ENCODE measurements at places on chromosomes 11 and 22.

- no peak for DNase-seq
Observed at GRCh38 chr11:129319201-129319600, 56.4 kb upstream of the BARX2 start.

DNA sequence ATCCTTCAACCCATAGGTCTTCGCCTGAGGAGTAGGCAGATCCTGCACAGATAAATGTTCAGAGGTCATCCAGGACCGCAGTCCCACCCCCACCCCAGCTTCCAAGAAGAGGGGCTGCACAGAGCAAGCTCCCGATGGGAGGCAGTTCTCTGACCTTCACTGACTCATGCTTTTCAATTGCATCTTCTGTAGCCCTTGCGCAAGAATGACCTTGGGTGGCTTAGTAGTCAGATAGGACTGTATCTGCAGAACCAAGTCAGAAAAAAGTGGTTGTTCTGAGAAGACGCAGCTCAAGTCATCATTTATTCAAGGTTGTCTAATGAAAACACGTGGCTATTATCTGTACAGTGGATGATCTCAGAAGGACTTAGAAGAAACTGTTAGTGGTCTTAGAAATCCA, 16.4 kb upstream of the GRAMD1B start:
- no peak for DNase-seq

DNA sequence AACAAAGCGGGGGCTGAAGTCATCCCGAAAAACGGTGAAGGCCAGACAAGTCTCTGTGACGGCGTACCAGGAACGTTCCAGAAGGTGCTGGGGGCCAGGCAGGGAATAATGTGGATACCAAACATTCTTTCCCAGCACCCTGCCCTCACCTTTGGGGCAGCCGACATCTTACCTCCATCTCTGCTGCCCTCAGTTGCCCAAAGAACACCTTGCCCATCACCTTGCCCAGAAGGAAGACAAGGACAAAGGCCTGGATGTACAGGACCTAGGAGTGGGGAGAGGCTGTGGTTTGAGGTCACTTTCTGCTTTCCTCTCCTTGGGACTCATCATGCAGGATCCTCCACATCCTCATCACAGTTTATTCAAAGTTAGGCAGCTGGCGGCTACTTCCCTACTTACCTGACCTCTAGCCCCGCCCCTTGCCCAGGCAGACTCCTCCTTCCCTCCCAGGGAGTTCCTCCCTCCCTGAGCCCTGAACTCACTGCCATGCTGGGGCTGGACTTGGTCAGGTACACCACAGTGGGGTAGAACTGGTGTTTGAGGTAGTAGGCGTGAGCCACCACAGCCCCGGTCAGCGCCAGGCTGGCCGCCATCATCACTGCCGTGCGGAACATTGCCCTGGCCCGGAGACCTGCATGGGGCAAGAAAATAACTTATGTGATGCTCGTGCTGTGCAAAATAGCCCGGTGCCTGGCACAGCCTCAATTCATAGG, 1.2 kb downstream of the SYVN1 start:
- DNase-seq: no peak

DNA sequence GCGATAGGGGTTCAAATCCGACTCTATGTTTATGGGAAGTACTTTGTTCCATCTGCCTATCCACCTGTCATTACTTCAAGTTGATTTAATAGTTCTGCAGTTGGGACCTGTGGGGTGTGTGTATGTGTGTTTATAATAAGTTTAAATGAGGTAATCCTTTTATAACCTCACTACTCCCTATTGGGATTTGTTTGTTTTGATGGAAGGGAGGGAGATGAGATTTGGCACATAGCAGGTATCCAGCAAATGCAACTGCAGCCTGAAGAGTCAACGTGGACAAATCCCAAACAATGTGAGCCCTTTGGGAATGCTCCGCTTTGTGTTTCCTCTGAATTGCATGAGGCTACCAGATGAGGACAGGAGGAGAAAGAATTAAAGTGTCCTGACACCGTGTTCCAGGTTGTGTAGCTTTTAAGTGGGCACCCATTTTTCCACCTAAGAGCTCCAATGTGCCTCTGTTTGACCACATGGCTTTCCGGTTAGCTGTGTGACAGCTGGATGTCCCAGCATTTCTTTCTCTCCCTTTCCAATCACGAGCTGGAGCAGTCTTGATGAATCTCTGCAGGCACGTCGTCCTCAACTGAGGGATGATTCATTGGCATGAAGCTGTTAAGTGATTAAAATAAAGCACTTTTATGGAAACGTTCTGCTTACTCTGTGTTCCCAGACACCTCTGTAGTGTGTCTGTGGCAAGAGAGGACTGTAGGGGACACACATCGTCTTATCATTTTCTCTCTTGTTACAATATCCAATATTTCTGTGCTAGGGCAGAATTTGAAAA, 610.7 kb downstream of the NTM start:
- DNase-seq: no peak

DNA sequence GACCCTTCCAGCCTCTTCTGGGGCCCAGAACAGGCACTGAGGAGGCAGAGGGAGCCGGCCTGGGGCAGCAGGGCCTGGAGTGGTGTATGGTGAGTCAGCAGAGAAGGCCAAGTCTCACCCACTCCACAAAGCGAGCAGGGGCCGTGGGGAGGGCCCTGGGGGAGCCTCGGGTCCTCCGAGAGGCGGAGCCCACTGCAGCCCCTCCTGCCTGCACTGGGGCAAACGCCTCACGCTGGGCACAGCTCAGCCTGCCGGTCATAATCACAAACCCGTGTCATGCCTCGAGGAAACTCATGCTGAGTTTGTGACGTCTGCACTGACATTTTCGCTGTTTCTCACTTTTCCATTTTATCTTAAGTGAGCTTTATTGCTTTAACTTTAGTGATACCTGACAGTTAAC, 38.4 kb downstream of the TOLLIP start:
- DNase-seq: no peak

DNA sequence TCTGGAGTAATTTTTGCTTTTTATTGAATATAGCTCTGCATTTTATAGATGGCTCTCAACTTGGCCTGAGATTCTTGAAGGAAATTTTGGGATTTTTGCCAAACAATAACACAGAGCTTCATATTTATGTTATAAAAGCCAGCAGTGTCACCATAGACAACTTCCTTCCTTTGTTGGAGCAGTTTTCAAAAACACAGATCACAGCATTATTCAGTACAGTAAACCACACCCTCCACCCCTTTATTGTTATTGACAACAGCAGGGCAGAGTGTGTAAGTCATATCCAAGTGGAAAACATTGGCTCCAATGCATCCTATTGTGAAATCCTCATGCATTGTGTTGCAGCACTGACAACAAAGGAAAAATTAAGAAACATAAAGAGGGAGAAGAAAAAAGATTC, 62.6 kb upstream of the PRSS23 start:
- DNase-seq: no peak

GRCh38 chr11:44857490-44858090, 93.1 kb downstream of the TP53I11 start:
- DNase-seq: no peak

GRCh38 chr11:76318744-76319384, 62.1 kb downstream of the THAP12 start:
- peak; percentile 66 for DNase-seq

- DNase-seq: no peak
Observed at GRCh38 chr11:71423181-71423790, 24.9 kb downstream of the DHCR7 start.

DNA sequence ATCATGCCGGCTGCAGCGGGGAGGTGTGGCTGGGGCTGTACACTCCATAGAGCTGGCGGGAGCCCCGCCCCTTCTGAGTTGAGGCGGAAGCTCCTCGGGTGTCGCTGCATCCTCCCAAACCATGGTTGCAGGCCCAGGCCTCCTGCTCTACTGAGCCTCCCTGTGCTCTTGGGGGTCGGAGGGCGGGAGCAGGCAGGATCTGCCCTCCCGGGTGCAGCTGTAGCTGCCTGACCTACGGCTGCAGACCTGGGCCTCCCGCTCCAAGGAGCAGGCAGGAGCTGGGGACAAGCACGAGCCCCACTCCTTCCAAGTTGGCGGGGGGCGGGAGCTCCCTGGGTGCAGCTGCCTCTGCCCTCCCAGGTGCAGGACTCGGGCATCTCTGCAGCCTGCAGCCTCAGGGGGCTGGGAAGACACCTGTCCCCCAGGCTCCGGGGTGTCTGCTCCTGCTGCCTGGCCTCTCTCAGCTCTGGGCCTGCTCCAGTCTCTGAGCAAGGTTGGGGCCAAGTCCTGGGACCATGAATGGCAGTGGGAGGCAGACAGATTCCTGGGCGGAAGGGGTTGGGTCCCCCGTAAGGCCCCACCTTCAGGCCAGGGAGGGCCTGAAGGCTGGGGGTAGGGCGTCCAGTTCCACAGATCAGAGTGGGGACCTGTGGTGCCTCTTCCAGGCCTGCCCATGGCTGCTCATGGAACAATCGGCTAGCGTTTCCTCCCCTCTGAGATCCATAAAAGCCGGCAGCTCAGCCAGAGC, 46.4 kb upstream of the SC5D start:
- no peak for DNase-seq

GRCh38 chr22:50269970-50270665, at the start of gene MAPK11:
MAPK11 (minus strand) TSS chr22:50270380; CDS start chr22:50270292, 88 bp downstream.
- no peak for DNase-seq

- DNase-seq: no peak
Observed at GRCh38 chr11:61745781-61746441, 6.5 kb upstream of the MYRF start.

- no peak for DNase-seq
Observed at GRCh38 chr11:75771646-75772410, 3.2 kb downstream of the DGAT2 start.

DNA sequence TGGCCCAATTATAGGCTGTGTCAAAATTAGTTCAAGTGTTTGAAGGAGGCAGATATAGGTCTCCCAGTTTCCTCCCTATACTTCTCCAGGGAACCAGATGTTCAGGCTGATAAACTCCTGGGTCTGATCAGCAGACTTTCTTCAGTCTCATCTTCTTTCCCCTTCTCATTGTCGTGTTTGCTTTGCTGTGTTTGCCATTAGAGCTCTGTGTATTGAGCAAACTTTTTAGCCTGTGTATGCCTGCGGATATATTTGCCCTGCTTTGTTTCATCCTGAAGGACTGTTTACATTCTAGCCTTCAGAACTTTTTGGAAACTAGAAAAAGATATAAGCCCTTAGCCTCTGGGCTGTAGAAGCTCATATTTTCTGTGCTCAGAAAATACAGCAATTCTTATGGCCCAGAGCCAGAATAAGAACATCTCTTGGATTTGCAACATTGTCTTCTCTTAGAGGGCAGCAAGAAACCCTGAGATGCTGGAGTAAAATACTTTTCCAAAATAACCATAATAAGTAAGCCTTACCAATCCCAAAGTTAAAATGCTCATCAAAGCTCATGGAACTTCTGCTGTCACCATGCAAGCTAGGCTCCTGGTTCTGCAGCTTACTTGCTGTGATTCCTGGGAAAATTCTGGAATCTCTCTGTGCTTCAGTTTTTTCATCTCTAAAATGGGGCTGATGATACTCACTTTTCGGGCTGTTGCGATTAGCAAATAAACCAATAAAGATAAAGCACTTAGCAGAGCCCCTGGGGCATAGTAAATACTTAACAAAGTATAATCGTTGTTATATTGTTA, 34.1 kb upstream of the ME3 start:
- no peak for DNase-seq

GRCh38 chr11:80635178-80635577, 1194.3 kb upstream of the TENM4 start:
- DNase-seq: no peak

GRCh38 chr11:130165601-130166456, 6.2 kb downstream of the ST14 start:
- no peak for DNase-seq

DNA sequence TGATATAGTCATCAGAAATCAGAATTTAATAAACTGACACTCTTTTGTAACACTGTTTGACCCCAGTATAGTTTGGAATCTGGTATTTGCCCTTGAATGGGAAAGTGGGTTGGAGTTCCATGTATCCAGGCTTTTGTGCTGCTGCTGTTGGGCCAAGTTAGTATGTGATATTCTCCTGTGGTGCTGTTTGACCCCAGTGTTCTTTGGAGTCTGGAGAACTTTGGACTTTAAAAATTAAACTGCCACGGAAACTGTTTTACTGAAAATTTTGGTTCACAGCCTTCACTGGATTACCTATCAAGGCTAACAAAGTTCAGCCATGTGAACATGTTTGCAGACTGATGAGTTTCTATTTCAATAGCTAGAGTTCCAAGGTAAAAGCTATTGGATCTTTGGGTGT, 740 bp downstream of the GLYATL1 start:
- DNase-seq: no peak

GRCh38 chr11:95067841-95068219, 1.1 kb downstream of the SRSF8 start:
- no peak for DNase-seq

- no peak for DNase-seq
Observed at GRCh38 chr11:14075118-14076078, 112.9 kb downstream of the SPON1 start.

DNA sequence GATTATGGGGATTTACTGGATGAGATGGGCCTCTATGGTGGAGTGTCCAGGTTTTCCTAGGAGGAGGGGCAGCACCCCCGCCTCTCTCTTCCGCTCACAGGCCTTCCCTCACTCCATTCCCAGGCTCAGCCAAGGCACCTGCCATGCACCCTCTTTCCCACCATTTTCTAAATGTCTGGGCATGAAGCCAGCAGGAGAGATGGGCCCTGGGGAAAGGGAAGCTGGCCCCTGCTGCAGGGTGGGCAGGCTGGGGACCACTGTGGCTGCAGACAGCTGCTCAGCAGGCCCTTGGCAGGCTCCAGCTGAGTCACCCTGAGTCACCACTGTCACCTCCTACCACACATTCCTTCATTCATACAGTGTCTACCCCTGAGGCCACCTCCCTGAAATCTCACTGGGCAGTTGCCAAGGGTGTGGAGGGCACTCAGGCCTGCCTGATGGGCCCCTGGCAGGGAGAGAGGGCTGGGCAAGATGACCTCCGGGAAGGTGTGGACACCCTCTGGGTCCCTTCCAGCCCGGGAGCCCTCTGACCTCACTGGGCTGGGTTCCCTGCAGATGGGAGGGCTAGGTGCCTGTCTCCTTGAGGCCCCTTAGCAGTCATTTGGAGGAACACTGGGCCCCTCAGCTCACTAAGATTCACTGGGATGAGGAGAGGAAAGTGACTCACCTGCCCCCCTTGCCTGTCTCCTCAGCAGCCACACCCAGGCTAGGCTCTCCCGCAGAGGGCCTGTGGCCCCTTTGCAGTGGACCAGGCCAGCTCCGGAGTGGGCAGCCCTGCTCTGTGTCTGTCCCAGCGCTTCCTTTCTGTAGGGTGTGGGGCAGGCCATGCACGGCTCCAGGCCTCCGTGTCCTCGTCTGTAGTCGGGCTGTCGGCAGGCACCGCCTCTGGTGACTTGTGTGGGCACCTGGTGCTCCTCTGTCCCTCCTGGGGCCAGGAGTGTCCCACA, 7.8 kb downstream of the MYEOV start:
- no peak for DNase-seq

GRCh38 chr11:30387891-30388861, 65.3 kb downstream of the ARL14EP start:
- no peak for DNase-seq

- peak; percentile 62 for DNase-seq
Observed at GRCh38 chr11:105783216-105783615, 173.3 kb downstream of the GRIA4 start.
